ENCODE measurements at places on chromosomes 13 and 19.

- no peak for DNase-seq
Measured at GRCh38 chr19:21398851-21399250, 1.9 kb downstream of the ZNF493 start.

- DNase-seq: no peak
Measured at GRCh38 chr13:75197803-75198202, 284.2 kb downstream of the TBC1D4 start.

DNA sequence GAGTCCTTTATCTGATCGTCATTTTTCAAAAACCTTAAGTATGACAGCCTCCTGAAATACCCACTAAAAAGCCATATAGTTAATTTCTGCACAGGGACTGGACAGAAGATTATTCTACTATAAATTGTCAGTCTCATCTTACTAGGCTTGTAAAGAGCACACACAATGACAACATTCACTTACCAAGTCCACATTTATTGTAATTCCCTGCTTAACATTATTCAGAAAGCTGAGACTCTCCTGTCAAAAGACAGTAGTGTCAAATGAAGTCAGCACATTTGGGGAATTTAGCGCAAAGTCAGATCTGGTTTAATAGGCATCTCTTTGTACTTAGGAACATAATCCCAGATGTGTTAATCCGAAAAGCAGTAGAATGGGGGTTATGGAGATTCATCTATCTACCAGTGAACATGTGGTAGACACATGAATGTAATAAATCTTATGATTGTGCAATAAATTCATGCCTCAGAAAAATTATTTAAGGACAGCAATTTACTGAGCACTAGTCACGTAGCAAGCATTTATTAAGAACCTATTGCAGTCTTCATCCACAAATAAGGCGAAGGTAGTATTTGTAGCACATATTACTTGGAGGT lies 224.6 kb upstream of the GPC6 start:
- DNase-seq: no peak

- DNase-seq: peak; percentile 55
Measured at GRCh38 chr19:49983645-49984229, 22.8 kb upstream of the SIGLEC11 start.

DNA sequence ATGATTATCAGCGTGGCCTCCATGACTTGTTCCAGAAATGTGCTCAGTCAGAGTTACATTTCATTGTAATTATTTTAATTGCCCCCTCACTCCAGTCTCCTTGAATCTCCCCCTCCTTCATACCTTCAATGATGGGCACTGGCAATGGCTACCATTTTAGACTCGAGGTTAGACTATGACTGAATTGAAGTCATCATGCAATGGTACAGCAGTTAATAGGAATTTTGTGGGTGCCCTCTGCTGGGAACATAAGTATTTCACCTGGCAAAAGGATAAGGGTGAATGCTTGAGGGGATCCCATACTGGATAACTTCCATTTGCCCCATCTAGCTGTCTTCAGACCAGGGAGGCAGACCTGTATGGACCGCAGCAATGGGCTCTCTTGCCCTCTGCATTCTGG lies 32.2 kb upstream of the USP12 start:
- no peak for DNase-seq

- DNase-seq: no peak
Measured at GRCh38 chr19:38977445-38978325, 2.1 kb upstream of the FBXO17 start.

DNA sequence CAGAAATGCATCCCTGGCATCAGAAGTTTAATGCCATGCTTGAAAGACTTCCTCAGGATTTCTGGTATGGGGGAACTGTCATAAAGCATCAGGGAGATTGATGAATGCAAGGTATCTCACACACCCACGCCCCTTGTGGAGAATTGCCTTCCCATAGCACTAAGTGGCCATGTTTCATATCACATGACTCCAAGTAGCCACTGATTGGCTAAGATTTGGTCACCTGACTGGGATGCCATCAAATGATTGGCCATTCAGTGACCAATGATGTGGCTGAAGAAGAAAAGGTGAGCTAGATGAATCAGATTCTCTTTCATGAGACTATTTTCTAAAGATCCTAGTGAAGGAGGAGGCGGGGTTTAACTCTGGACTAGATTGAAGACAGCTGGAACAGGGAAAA lies 7.3 kb downstream of the KLK8 start:
- no peak for DNase-seq

DNA sequence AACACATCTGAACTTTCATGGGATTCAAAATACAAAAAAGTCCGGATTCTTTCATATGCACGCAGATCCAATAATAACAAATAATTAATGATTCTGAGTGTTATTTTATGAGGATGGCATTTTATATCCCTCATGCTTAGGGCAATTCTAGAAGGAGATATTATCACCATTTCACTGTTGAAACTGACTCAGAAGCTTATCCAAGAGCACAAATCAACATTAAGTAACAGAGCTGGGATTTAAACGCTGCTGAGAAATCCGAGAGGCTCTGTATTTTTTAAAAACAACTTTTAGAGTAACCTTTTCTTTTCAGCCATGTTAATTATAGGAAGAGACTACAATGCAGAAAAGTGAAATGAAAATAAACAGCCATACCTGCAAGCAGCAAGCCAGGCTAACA lies 30.3 kb downstream of the ATP7B start:
- no peak for DNase-seq

DNA sequence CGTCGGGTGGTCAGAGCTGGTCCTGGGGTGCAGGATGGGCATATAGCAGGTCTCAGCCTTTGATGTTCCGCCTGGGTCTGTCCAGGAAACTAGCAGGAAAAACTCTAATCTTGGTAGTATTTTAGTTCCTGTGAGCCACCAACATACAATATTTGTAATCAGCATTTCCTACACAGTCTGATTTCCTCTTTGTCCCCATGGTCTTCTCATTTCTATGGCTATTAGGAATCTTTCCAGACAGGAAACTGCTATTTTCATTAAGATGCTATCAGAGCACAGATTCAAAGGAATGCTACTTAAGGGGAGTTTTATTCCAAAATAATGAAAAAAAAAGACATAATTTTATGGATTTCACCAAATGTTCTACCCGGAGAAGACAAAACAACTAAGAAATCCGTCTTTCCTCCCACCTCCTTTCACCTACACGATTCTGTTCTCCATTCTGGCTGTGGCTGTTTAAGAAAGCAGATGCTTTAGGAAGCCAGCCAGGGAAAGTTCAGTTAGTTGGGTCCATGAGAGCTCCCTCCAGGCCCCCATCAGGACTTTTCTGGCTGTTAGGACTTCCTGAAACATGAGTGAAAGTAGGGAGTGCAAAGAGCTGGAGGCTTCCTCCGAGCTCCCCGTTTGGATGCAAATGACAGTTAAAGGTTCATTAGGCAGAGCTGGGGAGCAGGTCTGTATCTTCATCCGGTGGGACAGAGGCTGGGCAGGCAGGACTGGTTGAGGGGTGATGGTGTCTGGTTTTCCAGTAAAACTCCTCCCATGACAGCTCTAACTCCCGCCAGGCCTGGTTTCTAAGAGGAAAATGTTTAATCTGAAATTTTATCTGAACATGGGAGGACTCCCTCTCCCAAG lies 36.3 kb downstream of the SHISA2 start:
- DNase-seq: no peak

- peak; percentile 85 for DNase-seq
Measured at GRCh38 chr19:52171321-52172169, at the start of gene ZNF836. Gene ZNF836 (minus strand): TSS chr19:52171621. CDS start chr19:52168072, 3,549 bp downstream.

- DNase-seq: no peak
Measured at GRCh38 chr19:47729468-47729798, 15.9 kb upstream of the NOP53 start.

GRCh38 chr19:52187407-52187806 lies 2.4 kb upstream of the PPP2R1A start:
- DNase-seq: no peak

DNA sequence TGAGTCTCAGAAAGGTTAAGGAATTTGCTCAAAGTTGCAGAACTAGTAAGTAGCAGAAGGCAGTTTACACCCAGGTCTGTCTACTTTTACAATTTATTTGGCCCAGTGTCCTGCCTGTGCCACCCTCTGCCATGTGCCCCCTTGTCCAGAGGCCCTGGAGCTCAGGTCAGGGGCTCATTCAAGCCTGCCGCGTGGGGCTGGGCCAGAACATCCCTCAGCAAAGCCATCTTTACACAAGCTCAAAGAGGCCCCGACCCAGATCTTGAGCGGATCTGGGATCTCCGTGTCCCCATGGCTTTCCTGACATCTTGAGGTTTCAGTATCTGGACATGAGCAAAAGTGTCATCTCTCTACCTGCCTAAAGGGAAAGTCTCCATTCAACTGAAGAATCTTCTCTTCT lies 76.4 kb upstream of the VSTM2B start:
- DNase-seq: no peak

- no peak for DNase-seq
Measured at GRCh38 chr19:41888926-41889325, 5.9 kb downstream of the ARHGEF1 start.

DNA sequence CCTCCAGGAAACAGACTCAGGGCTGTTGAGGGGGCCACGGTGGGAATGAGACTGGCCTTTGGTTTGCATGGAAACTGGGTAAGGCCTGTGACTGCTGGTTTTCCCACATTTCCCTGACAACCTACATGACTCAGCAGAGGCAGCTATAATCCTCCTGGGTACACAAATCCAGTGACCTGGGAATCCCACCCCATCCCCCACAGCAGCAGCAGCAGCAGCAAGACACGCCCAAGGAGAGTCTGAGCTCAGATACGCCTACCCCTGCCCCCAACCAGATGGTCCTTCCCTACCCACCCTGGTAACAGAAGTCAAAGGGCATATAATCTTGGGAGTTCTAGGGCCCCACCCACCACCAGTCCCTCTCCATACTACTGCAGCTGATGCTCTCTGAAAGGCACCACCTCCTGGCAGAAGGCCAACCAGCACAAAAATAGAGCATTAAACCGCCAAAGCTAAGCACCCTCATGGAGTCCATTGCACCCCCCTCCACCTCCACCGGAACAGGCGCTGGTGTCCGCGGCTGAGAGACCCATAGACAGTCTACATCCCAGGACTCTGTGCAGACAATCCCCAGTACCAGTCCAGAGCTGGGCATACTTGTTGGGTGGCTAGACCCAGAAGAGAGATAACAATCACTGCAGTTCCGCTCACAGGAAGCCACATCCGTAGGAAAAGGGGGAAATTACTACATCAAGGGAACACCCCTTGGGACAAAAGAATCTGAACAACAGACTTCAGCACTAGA lies 237.2 kb upstream of the SPRY2 start:
- DNase-seq: no peak

GRCh38 chr19:58217069-58217481 lies 11.6 kb upstream of the ZNF544 start:
- no peak for DNase-seq

DNA sequence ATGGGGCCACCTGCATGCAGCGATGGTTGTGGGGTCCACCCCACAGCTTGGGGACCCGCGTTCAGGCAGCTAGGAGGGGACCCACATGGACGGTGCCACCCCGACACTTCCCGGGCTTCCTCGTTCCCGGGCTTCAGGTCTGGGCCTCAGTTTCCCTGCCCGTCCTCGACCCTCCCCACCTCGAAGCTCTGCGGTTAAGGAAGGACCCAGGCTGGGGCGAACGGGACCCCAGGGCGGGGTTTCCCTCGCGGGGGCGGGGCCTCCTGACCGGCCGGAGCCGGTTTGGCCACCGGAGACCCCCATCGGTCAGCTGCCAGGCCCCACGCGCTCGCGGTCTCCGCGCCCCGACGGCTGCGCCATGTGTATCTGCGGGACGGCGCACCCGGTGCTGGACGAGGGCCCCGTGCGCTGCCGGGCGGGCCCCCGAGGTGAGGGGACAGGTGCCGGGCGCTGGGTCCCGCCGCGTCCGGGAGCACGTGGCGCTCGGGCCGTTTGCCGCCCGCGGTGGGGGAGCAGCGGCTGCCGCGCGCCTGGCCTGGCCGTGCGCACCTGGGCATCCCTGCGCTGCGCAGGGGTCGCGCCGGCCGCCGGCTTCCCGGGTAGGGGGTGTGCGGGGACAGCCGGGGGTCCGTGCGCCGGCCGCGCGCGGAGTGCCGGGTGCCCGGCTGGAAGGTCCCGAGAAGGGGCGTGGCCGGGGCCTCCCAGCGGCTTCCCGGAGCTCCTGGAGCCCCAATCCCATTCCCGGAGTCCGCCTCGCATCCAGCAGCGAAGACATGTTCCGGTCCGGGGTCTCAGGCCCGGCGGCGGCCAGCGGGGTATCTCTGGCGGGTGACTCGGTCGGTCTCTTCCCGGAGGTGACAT lies 4.2 kb downstream of the ARHGAP45 start:
- DNase-seq: no peak

DNA sequence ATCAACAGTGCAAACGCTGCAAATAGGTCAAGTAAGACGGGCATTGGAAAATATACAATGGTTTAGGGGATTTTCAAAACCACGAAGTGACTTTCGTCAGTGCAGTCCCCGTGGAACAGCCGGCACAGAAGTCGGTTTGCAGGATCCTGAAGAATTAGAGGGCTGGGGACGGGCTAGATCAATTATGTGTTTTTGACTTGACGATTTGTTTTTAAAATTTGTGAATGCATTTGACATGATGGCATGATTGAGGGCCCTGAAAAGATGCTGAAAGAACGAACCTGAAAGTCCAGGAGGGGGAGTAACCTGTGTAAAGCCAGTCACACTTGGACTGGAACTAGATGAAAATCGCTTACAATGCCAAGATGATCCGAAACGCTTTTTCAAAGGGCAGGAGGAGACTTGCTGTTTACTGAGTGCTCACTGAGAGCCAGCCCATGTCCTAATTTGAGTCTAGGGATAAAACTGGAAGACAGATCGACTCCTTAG lies 8.9 kb upstream of the DGKH start:
- no peak for DNase-seq

DNA sequence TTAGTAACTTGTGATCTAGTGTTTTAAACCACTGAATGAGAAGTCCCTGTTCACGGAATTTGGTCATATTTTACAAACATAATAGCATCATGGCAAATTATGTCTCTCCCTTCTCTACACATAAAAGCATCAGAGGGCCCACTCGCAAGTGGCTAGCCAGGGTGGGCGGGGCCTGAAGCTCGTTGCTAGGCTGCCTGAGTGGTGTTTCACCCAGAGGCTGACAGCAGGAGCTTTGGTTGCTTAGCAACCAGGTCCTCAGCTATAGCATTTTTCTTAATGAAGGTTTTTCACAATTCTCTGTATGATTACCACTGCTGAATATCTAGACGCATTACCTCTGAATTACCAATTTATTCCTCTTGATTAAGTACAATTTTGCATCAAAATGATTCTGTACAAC lies 126.5 kb downstream of the NALCN start:
- DNase-seq: no peak

GRCh38 chr13:76663592-76664335 lies 222.4 kb downstream of the KCTD12 start:
- no peak for DNase-seq

GRCh38 chr19:14507704-14508542 lies 10.3 kb downstream of the DNAJB1 start:
- no peak for DNase-seq

DNA sequence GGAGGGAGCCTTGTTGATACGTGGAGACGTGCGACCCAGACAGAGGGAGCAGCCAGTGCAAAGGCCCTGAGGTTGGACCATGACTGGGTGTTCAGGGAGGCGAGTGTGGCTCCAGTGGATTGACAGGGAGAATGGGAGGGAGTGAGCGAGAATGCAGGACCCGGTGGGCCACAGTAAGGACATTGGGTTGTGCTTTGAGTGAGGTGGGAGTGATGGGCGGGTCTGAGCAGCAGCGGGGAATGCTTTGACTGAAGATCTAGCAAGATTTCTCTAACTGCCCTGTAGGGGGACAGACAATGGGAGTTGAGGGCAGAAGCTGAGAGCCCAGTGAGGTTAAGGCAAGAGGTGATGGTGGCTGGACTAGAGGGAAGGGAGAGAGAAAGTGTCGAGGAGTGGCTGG lies 7.7 kb upstream of the NANOS2 start:
- DNase-seq: no peak

GRCh38 chr19:48342841-48343540 lies 17.6 kb downstream of the EMP3 start:
- no peak for DNase-seq

- peak; percentile 52 for DNase-seq
Measured at GRCh38 chr13:46321494-46322225, 65.4 kb downstream of the RUBCNL start.
